ENCODE measurements at places on chromosomes 3 and 15. TPM values are rescaled to one million over a fixed set of nuclear protein-coding genes. Genes with fewer than 3 reads are reported as not detected.

UNC45A gene
- 42.8 TPM for total RNA-seq

SCN11A gene
- not detected for total RNA-seq

CHRD gene
- 15.9 TPM for total RNA-seq

EFCAB12 gene
- 0.41 TPM for total RNA-seq

- DNase-seq, result no peak
Measured at GRCh38 chr3:156682501-156682900, 8.1 kb downstream of the TIPARP start.

DNA sequence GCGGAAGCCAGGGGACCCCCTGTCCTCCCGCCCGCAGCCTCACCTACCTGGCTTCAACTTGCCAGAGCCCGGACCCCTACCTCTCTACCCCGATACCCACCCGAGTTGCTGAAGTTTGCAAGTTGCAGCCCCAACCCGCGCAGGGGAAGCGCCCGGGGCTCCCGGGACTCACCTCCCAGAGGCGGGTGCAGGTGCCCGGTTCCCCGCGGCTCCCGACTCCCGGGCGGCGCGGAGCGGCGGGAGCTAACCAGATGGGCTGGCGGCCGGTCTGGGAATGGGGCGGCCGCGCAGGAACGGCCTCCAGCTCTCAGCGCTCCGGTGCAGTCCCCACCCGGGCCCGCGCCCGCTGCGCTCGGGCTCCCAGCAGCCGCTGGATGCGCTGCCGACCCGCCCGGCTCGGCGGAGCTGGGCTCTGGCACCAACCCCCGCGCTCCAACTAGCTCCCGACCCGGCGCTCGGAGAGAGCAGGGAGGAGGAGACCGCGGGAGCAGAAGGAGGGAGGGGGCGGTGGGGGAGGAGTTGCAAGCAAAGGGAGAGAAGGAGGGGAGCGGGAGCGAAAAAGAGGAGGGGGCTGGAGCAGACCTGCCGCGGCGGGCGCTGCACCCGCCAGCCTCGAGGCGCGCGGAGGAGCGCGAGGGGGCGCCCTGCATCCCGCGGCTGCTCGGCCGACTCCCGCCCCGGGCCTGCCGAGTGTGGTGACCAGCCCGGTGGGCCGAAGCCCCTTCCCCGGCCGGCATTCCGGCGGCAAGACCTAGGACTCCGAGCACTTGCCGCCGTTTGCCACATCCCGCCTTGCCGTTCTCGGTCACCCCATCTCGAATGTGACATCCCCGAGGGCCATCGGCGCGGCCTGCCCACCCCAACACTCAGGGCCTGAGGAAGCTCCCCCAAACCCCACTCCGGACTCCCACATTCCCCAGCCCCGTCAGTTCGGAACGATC is at the start of gene SEMA5B:
Gene SEMA5B, minus strand, starts transcription at position 472 of the 941 bp plus-strand sequence. CDS start 66,500 bp downstream, outside the sequence.
- DNase-seq, result peak; percentile 40

- DNase-seq, result peak; percentile 27
Measured at GRCh38 chr3:124492824-124493223, 237.4 kb upstream of the UMPS start.

DNA sequence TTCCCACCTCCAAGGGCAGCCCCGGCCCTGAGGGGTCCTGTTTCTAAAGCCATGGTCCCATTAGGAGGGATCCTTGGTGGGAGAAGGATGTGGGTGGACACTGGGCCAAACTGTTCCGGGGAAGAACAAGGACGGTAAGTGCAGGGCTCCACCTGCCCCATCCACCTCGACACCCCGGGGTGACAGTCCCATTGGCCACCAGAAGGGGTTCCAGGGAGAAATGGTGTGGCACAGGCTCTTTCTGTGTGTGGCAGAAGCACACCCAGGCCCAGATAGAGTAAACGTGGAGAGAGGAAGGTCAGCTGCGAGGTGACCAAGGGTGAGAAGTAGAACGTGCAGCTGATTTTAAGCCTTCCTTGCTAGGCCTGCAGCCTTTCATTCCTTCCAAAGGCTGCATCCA is 12.0 kb downstream of the TKT start:
- DNase-seq, result no peak

DNA sequence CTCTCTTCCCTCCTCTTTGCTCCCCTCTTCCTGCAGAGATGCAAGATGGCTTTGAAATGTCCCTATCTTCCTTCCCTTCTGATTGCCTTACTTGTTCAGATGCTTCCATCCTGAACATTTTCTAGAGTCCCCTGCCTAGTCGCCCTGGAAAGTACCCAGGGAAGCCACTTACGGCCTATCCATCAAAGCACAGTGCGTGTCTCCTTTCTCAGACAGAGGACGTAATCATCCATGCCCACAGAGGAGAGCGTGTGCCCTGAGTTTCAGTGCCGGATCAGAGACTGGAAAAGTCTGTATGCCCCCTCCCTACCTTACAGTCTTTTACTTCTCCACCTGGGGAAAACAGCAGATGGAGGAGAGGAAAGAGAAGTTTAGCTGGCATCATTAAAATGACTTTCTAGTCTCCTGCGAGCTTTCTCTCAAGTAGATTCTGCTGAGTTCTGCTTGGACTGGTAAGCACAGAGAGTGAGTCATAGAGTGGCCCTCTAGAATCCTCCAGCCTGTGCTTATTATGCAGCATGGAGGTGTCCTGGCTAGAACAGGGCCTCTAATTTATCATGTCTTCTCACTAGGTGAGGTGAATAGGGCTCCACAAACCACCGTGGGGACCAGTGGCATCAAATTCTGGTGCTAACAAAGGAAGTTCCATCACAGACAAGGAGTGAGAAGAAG is 114.6 kb downstream of the SLCO3A1 start:
- DNase-seq, result no peak

DNA sequence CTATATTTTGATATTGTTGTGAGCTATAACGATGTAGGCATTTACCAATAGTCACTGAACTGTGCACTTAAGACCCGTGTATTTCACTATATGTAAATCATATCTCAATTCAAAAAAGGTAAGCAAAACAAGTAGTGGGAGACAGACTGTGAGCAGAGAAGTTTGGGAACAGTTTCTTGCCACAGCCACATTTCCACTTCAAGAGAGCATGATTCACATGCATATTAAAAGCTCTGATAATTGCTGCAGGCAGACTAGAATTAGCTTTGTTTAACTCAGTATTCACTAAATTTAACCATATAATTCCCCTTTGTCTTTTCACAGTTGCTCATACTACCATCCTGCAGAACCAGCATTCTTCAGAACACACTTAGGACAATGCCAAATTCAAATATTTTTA is 168.4 kb upstream of the ZNF385D start:
- DNase-seq, result no peak

DNA sequence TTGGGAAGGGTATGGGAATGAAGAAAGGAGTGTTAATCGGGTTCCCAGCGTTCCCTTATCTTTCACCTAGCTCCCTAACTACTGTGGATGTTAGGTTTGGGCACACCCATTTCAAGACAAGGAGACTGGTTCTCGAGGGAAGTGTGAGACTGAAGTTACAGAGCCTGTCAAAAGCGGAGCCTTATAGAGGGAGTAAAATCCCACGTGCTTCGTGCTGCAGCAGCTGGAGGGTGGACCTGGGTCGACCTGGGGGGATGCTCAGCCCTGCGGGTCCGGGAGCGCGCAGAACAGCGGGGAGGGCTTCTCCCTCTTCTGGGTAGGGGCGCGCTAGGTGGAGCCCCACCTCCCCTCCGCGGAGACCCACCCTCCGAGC is 314 bp upstream of the TMED3 start:
- no peak for DNase-seq

DNA sequence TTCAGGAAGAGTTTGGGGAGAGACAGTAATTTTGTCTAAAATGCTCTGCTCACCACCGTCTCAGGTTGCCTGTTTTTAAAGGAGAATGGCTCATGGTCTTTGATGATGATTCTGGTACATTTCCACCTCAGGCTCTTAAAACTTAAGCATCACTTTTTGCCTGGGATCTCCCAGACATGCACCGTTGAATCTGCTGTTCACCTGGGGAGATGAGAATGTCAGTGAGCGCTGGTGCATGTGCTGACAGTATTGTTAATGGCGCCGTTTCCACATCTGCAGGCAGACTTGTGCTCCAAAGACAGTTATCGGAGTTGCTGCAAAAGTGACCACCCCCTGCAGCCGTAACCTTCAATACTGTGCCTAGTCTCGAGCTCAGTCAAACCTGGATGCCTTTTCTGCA is 219.0 kb upstream of the TPM1 start:
- DNase-seq, result no peak

All from uterus (tissue), 4 donors.